ENCODE measurements at places on chromosomes 2 and 18.

GRCh38 chr2:16693854-16694253 is 28.2 kb upstream of the CYRIA start:
- no peak for DNase-seq

DNA sequence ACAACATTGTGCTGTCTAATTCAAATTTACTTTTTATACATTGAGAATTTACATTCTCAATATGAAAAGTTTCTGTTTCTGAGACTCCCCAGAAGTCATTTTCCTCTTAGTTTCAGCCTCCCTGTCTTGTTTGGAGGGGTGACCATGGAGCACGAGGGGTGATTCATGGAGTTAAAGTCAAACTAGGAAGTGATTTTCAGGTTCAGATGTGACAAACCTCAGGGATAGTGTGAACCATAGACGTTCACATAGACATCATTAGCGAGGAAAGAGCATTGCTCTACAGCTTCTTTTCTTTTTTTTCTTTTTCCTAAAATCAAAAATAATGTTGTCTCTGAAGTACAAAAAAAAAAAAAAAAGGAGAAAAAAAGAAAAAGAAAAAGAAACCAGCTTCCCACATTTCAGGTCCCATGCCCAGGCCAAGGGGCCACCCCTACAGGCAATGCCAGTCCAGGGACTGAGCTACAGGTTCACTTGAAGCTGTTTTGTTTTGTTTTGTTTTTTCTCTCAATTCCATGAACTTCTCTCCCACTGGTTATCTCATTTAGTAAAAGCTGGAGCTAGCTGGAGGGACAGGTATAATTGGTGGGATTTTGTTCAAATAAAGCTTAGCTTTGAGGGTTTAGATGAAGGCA is 18.1 kb upstream of the LCLAT1 start:
- DNase-seq = no peak

DNA sequence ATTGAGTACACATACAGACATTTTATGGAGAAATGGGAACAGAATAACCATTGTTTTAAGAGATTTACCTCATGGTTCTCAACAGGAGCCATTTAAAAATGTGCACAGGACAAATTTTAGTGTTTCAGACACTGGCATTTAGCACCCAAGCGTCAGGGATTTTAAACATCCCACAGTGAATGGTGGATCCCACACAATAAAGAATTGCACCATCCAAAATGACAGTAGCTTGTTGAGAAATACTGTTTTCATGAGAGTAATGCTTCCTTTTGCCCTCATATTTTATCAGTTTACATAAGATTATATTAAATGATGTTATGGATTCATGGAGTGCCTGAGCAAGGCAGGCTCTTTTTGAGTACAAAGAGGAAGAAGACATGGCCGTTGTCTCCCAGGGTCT is 54.0 kb downstream of the MFSD6 start:
- no peak for DNase-seq

DNA sequence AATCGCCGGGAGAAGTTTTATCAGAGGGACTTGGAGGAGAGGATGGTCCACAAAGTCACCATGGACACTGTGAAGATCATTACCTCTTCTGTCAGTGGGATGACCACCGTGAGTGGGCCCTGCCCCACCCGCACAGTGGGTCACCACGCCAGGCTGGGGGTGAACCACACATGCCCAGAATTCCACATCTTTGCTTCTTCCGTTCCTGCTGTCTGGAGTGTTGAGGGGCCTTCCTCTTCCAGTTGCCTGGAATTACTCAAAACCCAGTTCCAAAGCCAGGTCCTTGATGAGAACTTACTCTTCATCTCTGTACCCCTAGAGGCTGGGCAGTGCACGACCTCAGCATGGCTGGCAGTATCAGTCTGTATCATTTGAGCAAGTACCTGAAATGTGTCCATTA is 22.1 kb downstream of the MROH2A start:
- no peak for DNase-seq
